Activated T-helper 1 cell treated with anti-CD3 and anti-CD28 coated beads, Interleukin-12 subunit alpha, Interleukin-12 subunit beta, Interleukin-2, Interleukin-4 antibody, amounts not matched to agents 30 ng/mL and 10 ng/mL and 1 ng/mL, durations not matched to agents 14 hours and 24 hours and 36 hours (primary cell): ENCODE measurements at places on chromosomes 5 and 9. TPM values are rescaled to one million over a fixed set of nuclear protein-coding genes. Genes with fewer than 3 reads are reported as not detected.
A peak's percentile ranks its signal among the peaks of the same experiment; 100 is the strongest.

The ALDOB gene
- total RNA-seq, result not detected in 2 replicates

The EDIL3 gene
- not detected in 2 replicates for total RNA-seq

- peaks cover 61% of the 10 kb centered on the region for H3K4me1 ChIP-seq
- no peaks in the 10 kb centered on the region for H3K36me3 ChIP-seq
- H3K4me3 ChIP-seq, result peak overlapping the region; percentile 12
- no peaks in the 10 kb centered on the region for H3K27me3 ChIP-seq
- H3K27ac ChIP-seq, result no peak overlapping the region
- DNase-seq, result no peak
These were observed 117.5 kb downstream of the TENT4A start for GRCh38 chr5:6830643-6831239.

DNA sequence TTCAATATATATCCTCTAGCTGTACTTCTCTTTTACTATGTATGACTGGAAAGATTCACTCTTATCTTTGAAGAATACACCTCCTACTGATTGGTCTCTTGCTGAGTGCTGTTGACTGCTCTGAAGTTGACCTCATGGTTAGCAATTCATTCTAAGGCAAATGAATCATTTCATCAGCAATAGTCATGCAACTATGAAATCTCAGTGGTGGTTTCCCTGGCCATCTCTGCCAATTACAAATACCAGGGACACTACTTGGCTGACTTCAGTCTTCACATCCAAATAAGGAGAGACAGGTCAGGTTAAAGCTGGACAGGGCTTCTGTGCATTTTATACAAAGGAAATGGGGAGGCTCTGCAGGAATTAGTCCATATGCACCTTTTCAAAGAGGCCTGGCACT lies 333.5 kb upstream of the ACTBL2 start:
- H3K27me3 ChIP-seq, result no peaks in the 10 kb centered on the region
- H3K4me3 ChIP-seq, result no peak overlapping the region
- H3K27ac ChIP-seq, result no peak overlapping the region
- no peaks in the 10 kb centered on the region for H3K36me3 ChIP-seq
- H3K4me1 ChIP-seq, result no peaks in the 10 kb centered on the region

DNA sequence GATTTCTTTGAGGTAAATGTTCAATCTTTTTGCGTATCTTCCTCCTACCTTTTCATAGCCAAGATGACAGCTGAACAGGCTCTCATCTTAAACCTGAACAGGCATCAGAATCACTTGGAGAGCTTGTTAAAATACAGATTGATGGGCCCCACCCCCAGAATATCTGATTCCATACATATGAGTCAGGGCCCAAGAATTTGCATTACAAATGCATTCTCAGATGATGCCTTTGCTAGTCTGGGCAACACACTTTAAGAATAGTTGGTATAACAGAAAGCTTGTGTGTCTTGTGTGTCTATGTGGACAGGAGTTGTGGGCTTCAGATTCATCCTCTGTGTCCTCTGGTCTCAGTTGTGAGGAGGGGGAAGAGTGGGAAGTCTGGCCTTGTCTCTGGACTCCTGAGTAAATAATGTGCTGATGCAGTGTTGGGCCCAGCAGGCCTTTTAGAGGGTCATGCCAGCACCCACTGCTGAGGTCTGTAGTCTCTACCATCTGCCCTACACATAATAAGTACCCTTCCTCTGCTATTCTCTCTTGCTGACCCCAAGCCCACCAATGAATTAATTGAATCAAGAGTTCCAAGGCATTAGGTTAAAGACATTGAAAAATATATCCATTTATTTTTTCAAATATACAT lies 43.1 kb downstream of the PTCD2 start:
- no peak overlapping the region for H3K27ac ChIP-seq
- no peaks in the 10 kb centered on the region for H3K27me3 ChIP-seq
- peaks cover 29% of the 10 kb centered on the region for H3K36me3 ChIP-seq
- H3K4me3 ChIP-seq, result no peak overlapping the region
- H3K4me1 ChIP-seq, result no peaks in the 10 kb centered on the region
- DNase-seq, result no peak

The PCDH12 gene
- total RNA-seq, result 2.2 TPM in 2 replicates

DNA sequence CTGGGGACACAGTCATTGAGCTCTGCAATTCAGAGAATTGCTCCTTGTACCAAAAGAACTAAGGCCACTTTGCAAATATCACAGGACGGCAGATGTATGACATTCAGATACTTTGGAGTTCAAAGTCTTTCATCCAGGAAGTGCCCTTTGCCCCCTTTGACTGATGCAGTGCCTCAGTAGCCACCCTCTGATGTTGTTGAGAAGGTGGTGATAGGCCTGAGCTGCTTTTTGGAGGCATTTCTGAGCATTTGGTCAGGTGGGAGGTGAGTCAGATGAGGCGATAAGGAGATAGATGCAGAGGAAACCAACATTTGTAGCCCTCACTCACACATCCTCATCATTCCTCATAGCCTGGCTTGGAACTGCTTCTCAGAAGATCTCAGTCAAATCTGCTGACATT lies 63.4 kb downstream of the ANGPTL2 start:
- H3K27me3 ChIP-seq, result peaks cover 7% of the 10 kb centered on the region
- no peaks in the 10 kb centered on the region for H3K36me3 ChIP-seq
- H3K4me1 ChIP-seq, result peaks cover 29% of the 10 kb centered on the region
- no peak overlapping the region for H3K27ac ChIP-seq
- no peak for DNase-seq
- no peak overlapping the region for H3K4me3 ChIP-seq

The NOXA1 gene
- total RNA-seq, result 0.49 and 0.54 TPM in 2 replicates

- H3K27ac ChIP-seq, result no peak overlapping the region
- peaks cover 5% of the 10 kb centered on the region for H3K4me1 ChIP-seq
- DNase-seq, result no peak
- no peak overlapping the region for H3K4me3 ChIP-seq
These were observed 53.9 kb downstream of the ERAP1 start for GRCh38 chr5:96753848-96754247.

- peaks cover 2% of the 10 kb centered on the region for H3K27me3 ChIP-seq
- no peaks in the 10 kb centered on the region for H3K36me3 ChIP-seq
- peak overlapping the region; percentile 75 for H3K4me3 ChIP-seq
- DNase-seq, result no peak
- H3K27ac ChIP-seq, result peak overlapping the region; percentile 1
These were observed 14.6 kb upstream of the AQP7 start for GRCh38 chr9:33416996-33417395.

DNA sequence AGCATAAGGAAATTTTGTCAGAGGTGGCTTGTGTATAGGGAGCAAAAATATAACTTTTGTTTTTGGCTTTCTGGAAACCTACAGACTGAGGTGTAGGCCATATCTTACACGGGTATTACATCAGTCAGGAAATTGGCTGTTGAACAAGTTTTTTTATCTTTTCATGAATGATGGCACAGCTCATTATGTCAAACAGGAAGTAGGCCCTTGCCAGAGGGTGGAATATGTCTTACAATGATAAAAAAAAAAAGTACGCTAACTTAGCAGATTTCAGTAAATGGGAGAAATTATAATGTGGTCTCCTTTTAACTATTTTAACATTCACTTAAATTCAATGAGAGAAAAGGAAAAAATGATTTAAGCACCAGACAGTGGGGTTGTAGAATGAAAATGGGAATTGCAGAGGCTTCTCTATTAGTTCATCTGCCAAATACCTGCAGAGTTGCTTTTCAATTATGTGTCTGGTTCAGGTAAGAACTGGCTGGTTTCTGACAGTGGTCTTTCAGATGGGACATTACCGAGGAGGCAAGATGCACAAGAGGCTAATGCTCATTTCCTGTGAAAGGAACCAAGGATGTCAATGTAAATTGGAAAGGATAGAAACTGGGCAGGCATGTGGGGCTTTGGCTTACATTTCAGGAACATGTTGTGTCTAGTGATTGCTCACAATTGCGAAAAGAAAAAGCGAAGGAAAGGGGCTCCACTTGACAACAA lies 169.9 kb downstream of the NNT start:
- no peak for DNase-seq
- H3K27ac ChIP-seq, result no peak overlapping the region
- no peak overlapping the region for H3K4me3 ChIP-seq
- peaks cover 4% of the 10 kb centered on the region for H3K27me3 ChIP-seq
- H3K4me1 ChIP-seq, result peaks cover 4% of the 10 kb centered on the region
- H3K36me3 ChIP-seq, result no peaks in the 10 kb centered on the region

- DNase-seq, result no peak
- no peak overlapping the region for H3K27ac ChIP-seq
- peaks cover 2% of the 10 kb centered on the region for H3K36me3 ChIP-seq
- no peak overlapping the region for H3K4me3 ChIP-seq
- H3K27me3 ChIP-seq, result no peaks in the 10 kb centered on the region
- peaks cover 31% of the 10 kb centered on the region for H3K4me1 ChIP-seq
These were observed 12.3 kb downstream of the PRR7 start for GRCh38 chr5:177458912-177459350.

GRCh38 chr5:133041910-133042309 lies 9.9 kb upstream of the HSPA4 start:
- H3K4me3 ChIP-seq, result no peak overlapping the region
- peaks cover under 1% of the 10 kb centered on the region for H3K27me3 ChIP-seq
- DNase-seq, result no peak
- H3K4me1 ChIP-seq, result no peaks in the 10 kb centered on the region
- H3K36me3 ChIP-seq, result no peaks in the 10 kb centered on the region
- no peak overlapping the region for H3K27ac ChIP-seq

DNA sequence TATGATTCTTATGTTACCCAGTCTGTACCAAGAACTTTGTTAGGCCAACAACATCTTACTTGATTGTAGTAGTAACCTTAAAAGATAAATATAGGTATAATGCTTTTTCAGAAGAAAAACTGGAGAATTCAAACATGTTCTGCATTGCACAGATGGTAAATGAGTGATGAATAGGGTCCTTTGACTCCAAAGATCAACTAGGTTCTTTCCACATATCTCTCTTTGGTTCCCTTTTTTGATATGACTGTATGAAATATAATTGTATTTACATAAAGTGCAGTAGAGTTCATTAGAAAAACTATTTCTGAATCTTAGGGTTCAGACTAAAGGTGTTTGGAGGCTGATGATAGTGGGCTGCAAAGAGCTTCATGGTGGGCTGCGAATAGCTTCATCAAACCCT lies 150.5 kb upstream of the CDKN2B start:
- H3K27ac ChIP-seq, result no peak overlapping the region
- no peak overlapping the region for H3K4me3 ChIP-seq
- H3K4me1 ChIP-seq, result peaks cover 6% of the 10 kb centered on the region
- no peak for DNase-seq
- H3K36me3 ChIP-seq, result no peaks in the 10 kb centered on the region

- H3K4me1 ChIP-seq, result no peaks in the 10 kb centered on the region
- H3K36me3 ChIP-seq, result no peaks in the 10 kb centered on the region
- no peak overlapping the region for H3K4me3 ChIP-seq
- no peak overlapping the region for H3K27ac ChIP-seq
- no peak for DNase-seq
- no peaks in the 10 kb centered on the region for H3K27me3 ChIP-seq
These were observed 411.1 kb upstream of the NUDT12 start for GRCh38 chr5:103973669-103974068.

- H3K4me1 ChIP-seq, result no peaks in the 10 kb centered on the region
- H3K27ac ChIP-seq, result no peak overlapping the region
- H3K4me3 ChIP-seq, result no peak overlapping the region
- no peak for DNase-seq
These were observed 42.9 kb upstream of the GRIA1 start for GRCh38 chr5:153447534-153447933.

The CDX1 gene
- not detected in 2 replicates for total RNA-seq

The ATOSB gene
- 4.8 and 5.4 TPM in 2 replicates for total RNA-seq

The ENTPD8 gene
- total RNA-seq, result not detected in 2 replicates

DNA sequence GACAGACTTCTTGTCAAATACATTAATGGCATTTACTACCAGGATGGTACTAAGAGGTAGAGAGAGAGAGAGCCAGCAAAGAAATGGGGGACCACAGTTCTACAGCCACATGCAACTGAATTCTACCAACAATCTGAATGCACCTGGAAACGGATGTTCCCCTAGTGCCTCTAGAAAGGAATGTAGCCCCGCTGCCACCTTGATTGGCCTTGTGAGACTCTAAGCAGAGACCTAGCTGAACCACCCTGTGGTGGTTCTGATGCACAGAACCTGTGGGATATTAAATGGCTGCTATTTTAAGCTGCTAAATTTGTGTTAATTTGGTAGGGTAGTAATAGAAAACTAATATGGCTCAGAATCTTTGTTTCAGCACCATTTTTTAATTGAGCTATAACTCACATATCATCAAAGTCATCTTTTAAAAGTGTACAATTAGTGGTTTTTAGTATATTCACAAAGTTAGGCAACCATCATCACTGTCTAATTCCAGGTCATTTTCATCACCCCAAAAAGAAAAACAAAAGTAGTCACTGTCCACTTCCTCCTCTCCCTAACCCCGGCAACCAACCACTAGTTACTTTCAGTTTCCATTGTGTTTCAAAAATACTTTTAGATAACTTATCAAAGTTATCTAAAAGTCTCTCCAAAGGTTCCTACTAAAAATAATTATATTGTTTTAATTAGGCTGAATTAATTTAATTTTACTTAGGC lies 51.7 kb downstream of the CPLANE1 start:
- H3K4me3 ChIP-seq, result peak overlapping the region; percentile 70
- no peaks in the 10 kb centered on the region for H3K27me3 ChIP-seq
- peaks cover 27% of the 10 kb centered on the region for H3K4me1 ChIP-seq
- H3K36me3 ChIP-seq, result peaks cover 10% of the 10 kb centered on the region
- peak overlapping the region; percentile 70 for H3K27ac ChIP-seq

The ABO gene
- total RNA-seq, result 0.34 and 0.60 TPM in 2 replicates

DNA sequence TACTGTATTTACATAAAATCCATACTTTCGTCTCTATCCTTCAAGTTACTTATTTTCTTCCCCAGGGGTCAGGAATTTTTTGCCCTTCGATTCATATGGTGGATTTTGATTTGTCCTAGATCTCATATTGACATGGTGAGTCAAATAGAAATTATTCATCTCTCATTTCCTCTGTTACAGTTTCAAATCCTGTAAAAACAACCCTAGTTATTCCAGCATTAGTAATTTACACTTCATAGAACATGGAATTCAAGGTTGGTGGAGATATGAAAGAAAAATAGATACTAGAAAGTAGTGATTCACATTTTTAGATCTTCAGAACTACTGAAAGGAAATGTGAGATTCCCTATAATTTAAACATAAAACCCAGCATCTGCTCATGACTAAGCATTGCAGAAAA lies 1331.0 kb upstream of the CDH9 start:
- H3K36me3 ChIP-seq, result no peaks in the 10 kb centered on the region
- no peak overlapping the region for H3K4me3 ChIP-seq
- no peaks in the 10 kb centered on the region for H3K27me3 ChIP-seq
- H3K4me1 ChIP-seq, result no peaks in the 10 kb centered on the region

- peaks cover 50% of the 10 kb centered on the region for H3K27me3 ChIP-seq
- no peak for DNase-seq
- H3K4me1 ChIP-seq, result peaks cover 13% of the 10 kb centered on the region
- H3K4me3 ChIP-seq, result no peak overlapping the region
- H3K36me3 ChIP-seq, result no peaks in the 10 kb centered on the region
These were observed 3.2 kb downstream of the C1QTNF2 start for GRCh38 chr5:160367261-160367660.

- no peaks in the 10 kb centered on the region for H3K4me1 ChIP-seq
- no peak overlapping the region for H3K27ac ChIP-seq
- DNase-seq, result no peak
- peaks cover 2% of the 10 kb centered on the region for H3K27me3 ChIP-seq
These were observed 303.6 kb downstream of the PIK3R1 start for GRCh38 chr5:68519143-68519542.
